Motor neuron (in vitro differentiated cells): ENCODE measurements at places on chromosomes 7 and 10. TPM values are rescaled to one million over a fixed set of nuclear protein-coding genes. Genes with fewer than 3 reads are reported as not detected.

The SFRP5 gene
- 0.26 and 0.80 TPM in 2 replicates for total RNA-seq

The PRXL2A gene
- total RNA-seq = 35.4 and 41.4 TPM in 2 replicates

The PNLIP gene
- not detected in 2 replicates for total RNA-seq

The TFEC gene
- total RNA-seq = 5.2 and 6.7 TPM in 2 replicates

The NUDT13 gene
- 3.2 and 4.0 TPM in 2 replicates for total RNA-seq
